ENCODE measurements at places on chromosomes 4 and X. TPM values are rescaled to one million over a fixed set of nuclear protein-coding genes. Genes with fewer than 3 reads are reported as not detected.

DNA sequence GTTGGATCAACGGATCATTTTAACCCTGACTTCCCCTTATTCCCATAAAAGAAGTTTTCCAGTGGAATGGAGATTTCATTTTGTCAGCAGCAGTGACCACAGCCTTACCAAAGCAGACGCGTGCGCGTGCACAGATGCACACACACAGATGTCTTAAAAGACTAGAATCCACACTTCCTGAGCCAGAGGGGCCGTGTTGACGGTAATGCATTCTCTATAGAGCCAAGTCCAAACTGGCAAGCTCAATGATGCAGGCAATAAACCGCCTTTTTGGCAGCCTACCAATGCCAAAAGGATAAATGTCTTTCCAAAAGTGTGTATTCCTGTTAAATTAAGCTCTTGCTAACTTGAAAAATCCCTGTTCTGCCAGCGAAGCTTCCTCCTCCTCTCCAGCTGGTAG, 18.8 kb upstream of the CLDN34 start:
- DNase-seq = no peak

GRCh38 chrX:45775468-45775867, 574.8 kb upstream of the DIPK2B start:
- DNase-seq = no peak

GRCh38 chr4:146186596-146186995, 11.1 kb downstream of the LSM6 start:
- DNase-seq = no peak

DNA sequence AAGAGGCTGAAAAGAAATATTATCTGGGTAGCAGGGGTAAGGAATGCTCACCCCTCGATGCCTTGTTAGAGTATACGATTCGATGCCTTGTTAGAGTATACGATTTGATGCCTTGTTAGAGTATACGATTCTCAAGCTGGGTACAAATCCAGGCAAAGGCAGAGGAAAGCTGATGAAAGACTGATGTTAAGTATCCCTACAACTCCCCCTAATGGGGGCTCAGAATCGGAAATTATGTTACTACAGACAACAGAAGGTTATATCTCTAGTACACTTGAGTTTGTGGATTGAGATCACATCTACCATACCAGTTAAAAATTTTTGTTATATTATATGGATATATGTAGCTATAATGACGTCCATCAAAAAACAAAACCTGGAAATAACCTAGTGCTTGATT, 4.8 kb downstream of the LRRC66 start:
- DNase-seq = no peak

- DNase-seq = no peak
Observed at GRCh38 chrX:10041383-10041782, 74.2 kb downstream of the CLDN34 start.

DNA sequence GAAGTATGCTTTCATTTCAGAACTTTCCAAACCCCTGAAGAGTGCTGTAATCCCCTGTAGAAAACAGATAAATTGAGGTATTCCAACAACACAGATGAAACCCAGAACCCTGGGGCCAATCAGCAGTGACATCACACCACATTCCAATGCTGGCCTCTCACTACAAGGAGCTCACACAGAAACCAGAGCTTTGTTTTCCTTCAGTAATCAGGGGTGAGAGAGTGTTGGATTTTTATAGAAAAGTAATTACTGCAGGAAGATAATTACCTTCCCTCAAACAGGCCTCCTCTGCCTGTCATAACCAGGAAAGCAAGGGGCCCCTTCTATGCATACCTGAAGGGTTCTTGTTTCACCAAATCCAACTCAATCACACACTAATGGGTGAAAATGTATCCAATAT, 246.2 kb downstream of the SCFD2 start:
- DNase-seq = no peak

- no peak for DNase-seq
Observed at GRCh38 chr4:149266301-149266700, 549.3 kb downstream of the IQCM start.

GRCh38 chr4:119008761-119009160, 120.1 kb downstream of the SYNPO2 start:
- DNase-seq = no peak

GRCh38 chr4:25842229-25842845, 20.5 kb downstream of the SEL1L3 start:
- peak; percentile 36 for DNase-seq

GRCh38 chr4:89572224-89572858, 264.6 kb downstream of the SNCA start:
- no peak for DNase-seq

- DNase-seq = no peak
Observed at GRCh38 chr4:2324891-2325290, 63.0 kb upstream of the MXD4 start.

- DNase-seq = peak; percentile 22
Observed at GRCh38 chrX:100413229-100413628, 3.2 kb upstream of the PCDH19 start.

- DNase-seq = no peak
Observed at GRCh38 chrX:110317061-110317819, 645 bp downstream of the AMMECR1 start.

GRCh38 chrX:53312946-53313727, 31.8 kb upstream of the IQSEC2 start:
- DNase-seq = peak; percentile 47

GRCh38 chr4:176150356-176150682, 45.1 kb downstream of the SPATA4 start:
- no peak for DNase-seq

GRCh38 chr4:172830295-172830764, 338.3 kb upstream of the GALNT7 start:
- no peak for DNase-seq

DNA sequence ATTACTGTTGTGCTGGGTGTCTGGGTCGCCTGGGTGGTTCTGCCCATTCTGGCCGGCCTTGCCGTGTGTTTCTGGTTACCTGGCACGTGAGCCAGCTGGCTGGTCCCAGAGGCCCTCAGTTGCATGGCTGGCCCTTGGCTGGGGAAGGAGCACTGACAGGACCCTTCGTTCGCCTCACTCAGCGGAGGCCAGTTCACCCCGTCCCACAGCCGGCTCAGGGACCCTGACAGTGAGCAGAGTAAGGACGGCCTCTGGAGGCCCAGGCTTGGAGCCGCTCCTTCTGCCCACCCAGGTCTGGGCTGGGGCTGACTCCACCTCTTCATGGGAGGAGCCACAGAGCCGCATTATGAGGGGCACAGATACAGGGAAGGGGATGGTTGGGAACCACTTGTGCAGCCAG, 20.3 kb upstream of the HGFAC start:
- DNase-seq = no peak

DNA sequence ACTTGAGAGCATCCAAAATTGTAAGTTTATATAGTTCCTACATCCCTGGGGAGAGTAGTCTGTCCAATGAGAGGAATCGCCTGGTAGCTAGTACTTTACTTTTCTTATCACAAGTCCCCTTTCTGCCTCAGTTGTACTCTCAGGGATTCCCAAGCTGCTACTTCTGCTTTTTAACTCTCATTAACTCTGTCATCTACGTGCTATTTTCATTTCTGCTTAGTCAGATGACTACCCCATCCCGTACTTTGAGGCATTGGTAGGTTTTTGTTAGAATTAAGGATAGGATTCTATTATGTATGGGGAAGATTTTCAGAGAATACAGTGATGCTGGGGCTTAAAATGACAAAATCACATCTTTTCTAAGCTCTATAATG, 24.7 kb downstream of the RBPJ start:
- no peak for DNase-seq

- no peak for DNase-seq
Observed at GRCh38 chr4:68433582-68433981, 13.7 kb upstream of the TMPRSS11E start.

- DNase-seq = no peak
Observed at GRCh38 chr4:186644737-186645261, 78.9 kb downstream of the FAT1 start.

DNA sequence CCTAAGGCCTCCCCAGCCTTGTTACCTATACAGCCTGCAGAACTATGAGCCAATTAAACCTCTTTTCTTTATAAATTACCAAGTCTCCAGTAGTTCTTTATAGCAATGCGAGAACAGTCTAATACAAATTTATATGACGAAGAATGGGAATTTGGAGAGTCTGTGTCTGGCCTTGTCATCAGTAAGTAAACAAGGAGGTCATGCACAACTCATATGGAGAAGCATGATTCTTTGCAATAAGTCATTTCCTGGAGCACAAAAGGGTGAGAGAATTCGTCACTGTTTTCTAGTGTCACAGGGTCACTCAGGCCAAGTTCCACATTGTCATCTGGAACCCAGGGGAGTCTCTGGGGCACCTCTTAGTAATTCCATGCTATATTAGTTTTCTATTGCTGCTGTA, 49.0 kb upstream of the HS6ST2 start:
- no peak for DNase-seq

GRCh38 chr4:120916937-120917336, 5.6 kb downstream of the PRDM5 start:
- DNase-seq = no peak

- no peak for DNase-seq
Observed at GRCh38 chr4:141486375-141486997, 149.9 kb upstream of the IL15 start.

GRCh38 chrX:41711021-41711667, 12.8 kb upstream of the GPR82 start:
- DNase-seq = no peak

- no peak for DNase-seq
Observed at GRCh38 chr4:36029951-36030350, 214.4 kb downstream of the ARAP2 start.

GRCh38 chr4:2954358-2955185, 8.6 kb downstream of the NOP14 start:
- peak; percentile 51 for DNase-seq

- DNase-seq = no peak
Observed at GRCh38 chr4:19178835-19179234, 1072.9 kb upstream of the SLIT2 start.

DNA sequence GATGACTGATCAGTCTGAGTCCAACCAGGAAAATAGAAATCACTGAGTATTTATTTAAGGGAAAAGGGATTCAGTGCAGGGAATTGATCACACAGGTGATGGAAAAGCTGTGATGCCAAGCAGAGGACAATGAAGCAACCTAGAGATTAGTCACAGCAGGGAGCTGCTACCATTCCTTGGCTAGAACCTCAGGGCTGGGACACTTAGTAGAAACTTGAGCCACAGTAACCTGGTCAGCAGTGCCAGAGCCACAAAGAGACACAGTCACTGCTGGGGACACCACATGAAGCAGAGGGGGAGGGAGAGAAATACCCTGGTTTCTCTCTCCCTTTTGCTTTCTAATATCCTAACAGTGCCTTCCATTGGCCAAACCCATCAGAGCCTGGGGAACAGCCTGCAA, 38.7 kb downstream of the RTL9 start:
- DNase-seq = no peak

GRCh38 chr4:155304375-155304774, 72.4 kb downstream of the MAP9 start:
- no peak for DNase-seq

- no peak for DNase-seq
Observed at GRCh38 chr4:102524691-102525090, 23.5 kb downstream of the NFKB1 start.

DNA sequence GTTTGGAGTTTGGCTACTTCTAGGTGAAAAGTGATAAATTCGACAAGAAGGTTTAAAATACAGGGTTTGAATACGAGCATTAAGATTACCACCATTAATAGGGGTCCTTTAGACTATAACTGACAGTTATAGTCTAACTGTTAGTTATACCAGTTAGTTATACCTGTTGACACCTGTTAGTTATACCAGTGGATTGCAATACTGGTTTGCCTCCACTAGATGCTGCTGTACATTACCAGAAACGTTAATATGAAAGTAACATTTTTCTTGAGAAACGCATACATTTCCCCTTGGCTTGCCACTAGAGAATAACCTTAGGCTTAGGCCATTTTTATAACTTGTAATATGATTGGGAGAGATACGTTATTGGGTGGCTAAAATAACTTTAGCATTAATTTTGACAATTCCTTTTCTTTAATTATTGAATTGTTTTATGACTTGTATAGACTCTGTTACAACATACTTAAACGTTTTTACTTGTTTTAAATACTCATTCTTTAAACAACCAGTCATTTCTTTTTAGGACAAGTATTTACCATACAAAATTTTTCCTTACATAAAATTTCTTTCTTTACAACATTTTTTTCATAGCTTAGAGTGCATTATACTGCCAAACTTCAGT, 911.2 kb downstream of the FSTL5 start:
- no peak for DNase-seq

DNA sequence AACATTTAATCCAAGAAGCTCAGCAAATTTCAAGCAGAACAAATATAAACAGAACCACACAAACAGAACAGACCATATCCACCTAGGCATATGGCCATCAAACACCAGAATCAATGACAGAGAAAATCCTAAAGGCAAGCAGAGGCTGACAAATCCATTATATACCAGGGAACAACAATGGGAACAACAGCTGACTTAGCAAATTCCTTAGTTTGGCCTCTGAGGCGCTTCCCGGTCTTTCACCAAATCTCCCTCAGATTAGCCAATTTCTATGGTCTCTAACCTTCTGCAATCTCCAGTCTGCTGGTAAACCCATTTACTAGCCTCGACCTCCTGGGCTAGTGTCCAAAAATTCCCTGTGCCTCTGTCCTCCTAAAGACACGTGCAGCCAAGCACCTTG, 59.2 kb downstream of the GPR143 start:
- DNase-seq = no peak

DNA sequence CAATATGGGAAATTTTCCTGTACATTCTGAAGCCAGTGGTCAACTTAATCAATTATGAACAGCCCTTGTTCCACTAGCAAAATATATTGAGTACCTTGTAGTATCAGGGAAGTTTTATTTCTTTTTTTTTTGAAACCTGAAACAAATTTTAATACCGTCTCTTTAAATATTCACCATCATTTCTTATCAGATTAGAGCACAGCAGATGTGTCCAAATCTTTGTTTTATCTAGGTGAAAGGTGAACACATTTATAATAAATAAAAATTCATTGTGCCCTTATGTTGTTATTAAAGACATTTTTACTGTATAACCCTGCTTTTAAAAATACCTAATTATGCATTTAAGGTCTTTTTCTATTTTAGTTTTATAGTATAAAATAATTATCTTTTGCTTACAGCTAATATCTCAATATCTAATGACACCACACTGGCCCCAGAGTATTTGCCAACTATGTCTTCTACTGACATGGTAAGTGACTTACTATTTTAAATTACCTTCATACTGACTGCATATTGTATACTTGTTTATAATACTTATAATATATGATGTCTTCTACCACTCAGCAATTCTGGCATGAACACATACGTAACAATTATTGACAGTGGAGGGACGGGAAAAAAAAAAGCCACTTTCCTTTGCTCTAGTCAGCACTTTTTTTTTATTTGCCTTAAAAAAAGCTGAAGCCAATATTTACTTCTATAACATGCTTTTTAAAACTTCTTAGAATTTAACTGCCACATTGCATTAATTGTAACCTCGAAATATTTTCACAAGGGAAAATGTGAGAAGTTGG, 147.9 kb downstream of the SLC4A4 start:
- no peak for DNase-seq

The ASB12 gene
- not detected for polyA plus RNA-seq

The RFC1 gene
- polyA plus RNA-seq = 6.2 TPM

The PRSS12 gene
- not detected for polyA plus RNA-seq

The ARSJ gene
- polyA plus RNA-seq = 0.15 TPM

The MRFAP1 gene
- 156 TPM for polyA plus RNA-seq

The ZAR1 gene
- not detected for polyA plus RNA-seq

The GPRIN3 gene
- 6.9 TPM for polyA plus RNA-seq

The EPHA5 gene
- polyA plus RNA-seq = not detected

The SORCS2 gene
- not detected for polyA plus RNA-seq

The CTAG1B gene
- not detected for polyA plus RNA-seq

The LEF1 gene
- polyA plus RNA-seq = 307 TPM

The GPR82 gene
- polyA plus RNA-seq = 0.13 TPM

The PRDM5 gene
- polyA plus RNA-seq = 0.44 TPM

The ADH1B gene
- polyA plus RNA-seq = not detected

The SLC16A2 gene
- 0.07 TPM for polyA plus RNA-seq

The RASSF6 gene
- polyA plus RNA-seq = 2.2 TPM

The NHS gene
- polyA plus RNA-seq = not detected

The GAB1 gene
- polyA plus RNA-seq = not detected
